ENCODE measurements at places on chromosomes 13 and 19.
A peak's percentile ranks its signal among the peaks of the same experiment; 100 is the strongest.

DNA sequence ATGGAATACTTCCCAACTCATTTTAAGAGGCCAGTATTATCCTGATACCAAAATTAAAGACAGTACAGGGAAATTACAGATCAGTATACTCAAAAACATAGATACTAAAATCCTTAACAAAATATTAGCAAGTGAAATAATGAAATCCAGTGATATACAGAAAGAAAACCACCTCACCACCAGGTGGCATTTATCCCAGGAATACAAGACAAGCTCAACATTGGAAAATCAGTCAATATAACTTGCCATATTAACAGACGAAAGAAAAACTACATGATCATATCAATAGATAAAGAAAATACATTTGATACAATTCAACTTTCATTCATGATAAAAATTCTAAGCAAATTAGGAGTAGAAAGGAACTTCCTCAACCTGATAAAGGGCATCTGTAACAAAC, 6.7 kb upstream of the GNA15 start:
- no peak for DNase-seq

DNA sequence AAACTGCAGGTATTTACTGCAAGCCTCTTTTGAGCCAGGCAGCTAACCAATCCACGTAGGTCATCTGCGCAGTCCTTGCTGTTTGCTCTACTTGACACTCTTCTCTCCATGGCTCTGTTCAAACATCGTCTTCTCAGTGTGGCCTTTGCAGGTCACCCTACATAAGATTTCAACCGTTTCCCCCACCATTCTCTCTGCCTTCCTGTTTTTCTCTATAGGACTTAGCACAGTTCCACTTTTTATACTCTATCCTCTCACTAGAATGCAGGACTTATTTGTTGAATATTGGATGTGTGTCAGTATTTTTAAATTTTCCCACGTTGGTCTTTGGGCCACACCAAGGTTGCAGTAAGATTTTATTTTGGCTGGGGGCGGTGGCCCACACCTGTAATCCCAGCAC, 1.7 kb upstream of the FBXW9 start:
- no peak for DNase-seq

- no peak for DNase-seq
Observed at GRCh38 chr13:78958006-78958405, 299.1 kb upstream of the OBI1 start.

DNA sequence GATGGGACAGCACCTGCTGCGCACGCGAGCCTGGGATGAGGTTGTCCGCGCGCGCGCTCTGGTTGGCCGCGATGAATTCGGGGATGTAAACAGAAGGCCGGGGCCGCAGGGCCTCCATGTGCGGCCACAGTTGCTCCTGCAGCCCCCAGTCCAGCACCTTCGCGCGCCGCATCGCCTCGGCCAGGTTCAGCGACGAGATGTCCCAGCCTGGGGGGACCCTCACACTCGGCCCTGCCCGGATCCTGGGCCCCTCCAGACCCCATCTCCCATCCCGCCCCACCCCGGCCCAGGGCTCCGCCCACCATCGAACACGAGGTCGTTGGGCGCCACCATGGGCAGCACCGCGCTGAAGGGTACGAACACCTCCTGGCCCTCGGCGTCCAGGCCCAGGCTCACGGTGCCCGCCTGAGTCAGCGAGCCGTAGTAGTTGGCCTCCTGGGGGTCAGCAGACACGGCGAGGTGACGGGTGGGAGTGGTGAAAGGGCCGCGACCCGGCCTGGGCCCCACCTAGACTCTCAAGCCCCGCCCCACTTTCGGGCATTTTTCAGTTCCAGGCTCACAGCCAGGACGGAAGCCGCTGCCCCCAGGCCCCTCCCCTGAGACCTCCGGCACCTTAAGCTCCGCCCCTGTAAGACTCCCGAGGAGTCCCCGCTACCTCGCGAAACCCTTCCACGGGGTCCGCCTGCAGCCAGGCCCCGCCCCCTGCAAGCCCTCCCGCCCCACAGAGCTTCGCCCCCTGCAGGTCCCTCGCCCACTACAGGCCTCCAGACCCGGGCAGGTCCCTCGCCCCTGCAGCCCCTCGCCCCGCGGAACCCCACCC, 1.1 kb downstream of the ISYNA1 start:
- DNase-seq: peak; percentile 58

- no peak for DNase-seq
Observed at GRCh38 chr13:106521095-106521799, 14.2 kb downstream of the EFNB2 start.

DNA sequence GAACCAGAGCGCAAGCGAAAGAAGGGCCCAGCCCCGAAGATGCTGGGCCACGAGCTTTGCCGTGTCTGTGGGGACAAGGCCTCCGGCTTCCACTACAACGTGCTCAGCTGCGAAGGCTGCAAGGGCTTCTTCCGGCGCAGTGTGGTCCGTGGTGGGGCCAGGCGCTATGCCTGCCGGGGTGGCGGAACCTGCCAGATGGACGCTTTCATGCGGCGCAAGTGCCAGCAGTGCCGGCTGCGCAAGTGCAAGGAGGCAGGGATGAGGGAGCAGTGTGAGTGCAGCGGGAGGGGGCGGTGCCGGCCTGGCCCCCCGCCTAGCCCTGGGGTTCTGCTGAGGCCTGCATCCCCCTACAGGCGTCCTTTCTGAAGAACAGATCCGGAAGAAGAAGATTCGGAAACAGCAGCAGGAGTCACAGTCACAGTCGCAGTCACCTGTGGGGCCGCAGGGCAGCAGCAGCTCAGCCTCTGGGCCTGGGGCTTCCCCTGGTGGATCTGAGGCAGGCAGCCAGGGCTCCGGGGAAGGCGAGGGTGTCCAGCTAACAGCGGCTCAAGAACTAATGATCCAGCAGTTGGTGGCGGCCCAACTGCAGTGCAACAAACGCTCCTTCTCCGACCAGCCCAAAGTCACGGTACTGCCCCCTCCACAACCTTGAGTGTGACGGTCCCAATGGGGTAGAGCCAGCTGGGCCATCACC, 2.1 kb downstream of the NR1H2 start:
- no peak for DNase-seq

GRCh38 chr13:99861771-99862170, 109.8 kb downstream of the ZIC5 start:
- no peak for DNase-seq

DNA sequence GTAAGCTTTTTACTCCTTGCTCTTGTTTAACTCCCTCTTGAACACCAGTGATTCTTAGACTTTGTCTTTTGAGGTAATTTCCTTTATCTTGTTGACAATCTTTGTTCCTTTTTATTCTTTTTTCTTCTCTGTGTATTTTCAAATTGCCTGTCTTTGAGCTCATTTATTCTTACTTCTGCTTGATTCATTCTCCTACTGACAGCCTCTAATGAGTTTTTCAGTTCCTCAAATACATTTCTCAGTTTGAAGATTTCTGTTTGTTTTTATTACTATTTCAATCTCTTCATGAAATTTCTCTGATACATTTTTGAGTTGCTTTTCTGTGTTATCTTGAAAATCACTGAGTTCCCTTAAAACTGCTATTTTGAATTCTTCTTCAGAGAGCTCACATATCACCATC, 154.1 kb downstream of the ATP8A2 start:
- DNase-seq: no peak

DNA sequence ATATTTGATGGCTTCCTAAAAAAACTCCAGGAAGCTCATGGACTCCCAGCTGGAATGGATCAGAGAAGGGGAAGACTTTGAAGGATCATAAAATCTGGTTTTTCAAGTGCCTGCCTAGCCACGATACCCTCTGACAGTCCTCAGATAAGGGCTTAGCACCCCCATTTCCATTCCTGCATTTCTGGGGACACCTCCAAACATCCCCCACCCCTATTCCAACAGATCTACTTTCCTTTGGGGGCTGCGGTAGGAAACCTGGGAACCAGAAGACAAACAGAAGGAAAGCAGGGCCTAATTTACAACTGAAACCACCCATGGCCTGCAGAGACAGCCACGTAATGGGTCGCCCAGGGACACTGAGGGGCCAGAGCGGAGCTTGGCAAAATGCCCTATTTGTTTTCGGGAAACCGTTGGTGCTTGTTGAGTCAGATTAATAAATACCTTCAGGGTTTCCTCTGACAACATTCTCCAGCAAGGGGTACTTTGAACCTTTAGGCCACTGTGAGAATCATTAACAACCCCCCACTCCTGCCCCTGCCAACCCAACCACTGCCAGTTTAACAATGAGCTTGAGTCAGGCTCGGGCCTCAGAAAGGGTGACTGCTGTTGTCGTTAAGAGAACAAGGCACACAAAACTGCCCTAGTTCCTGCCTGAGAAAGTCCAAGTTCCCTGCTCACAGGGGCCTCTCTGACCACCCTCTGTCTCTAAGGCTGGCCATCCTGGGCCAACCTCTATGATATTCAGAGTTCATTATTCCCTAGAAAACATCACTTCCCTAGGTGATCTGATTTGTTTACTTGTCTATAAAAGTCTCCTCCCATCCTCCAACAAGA, 23.5 kb downstream of the RHPN2 start:
- no peak for DNase-seq

DNA sequence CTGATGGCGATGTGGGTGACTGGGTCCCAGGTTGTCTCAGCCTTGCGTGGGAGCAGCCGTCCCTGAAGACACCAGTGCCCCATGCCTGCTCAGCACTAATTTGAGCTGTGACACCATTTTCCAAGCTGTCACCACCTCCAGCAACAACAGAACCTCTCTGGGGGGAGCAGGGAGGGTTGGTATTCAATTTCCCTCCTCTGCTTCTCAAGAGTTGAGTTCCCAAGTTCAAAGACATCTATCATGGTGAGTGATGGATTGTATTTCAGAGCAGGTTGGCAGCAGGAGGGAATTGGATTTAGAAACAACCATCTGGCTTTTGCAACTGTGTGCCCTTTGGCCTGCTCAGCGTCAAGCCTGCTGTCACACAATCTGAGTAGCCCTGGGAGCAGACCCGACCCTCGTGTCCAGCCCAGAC, 46.9 kb upstream of the UQCRFS1 start:
- DNase-seq: no peak

DNA sequence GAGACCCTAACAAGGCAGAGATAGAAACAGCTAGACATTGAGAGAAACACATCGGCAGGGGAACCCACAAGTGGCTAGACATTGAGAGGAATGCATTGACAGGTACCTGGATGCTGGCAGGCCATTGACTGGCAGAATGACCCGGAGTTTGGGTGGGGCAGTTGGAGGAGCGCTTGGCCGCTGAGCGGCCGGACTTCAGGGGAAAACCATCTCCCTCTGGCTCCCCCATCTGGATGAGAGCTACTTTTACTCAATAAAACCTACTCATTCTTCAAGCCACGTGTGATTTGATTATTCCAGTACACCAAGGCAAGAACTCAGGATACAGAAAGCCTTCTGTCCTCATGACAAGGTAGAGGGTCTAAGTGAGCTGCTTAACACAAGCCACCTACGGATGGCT, 473.4 kb downstream of the SLITRK5 start:
- no peak for DNase-seq

- DNase-seq: no peak
Observed at GRCh38 chr13:34310539-34310938, 492.6 kb downstream of the RFC3 start.

DNA sequence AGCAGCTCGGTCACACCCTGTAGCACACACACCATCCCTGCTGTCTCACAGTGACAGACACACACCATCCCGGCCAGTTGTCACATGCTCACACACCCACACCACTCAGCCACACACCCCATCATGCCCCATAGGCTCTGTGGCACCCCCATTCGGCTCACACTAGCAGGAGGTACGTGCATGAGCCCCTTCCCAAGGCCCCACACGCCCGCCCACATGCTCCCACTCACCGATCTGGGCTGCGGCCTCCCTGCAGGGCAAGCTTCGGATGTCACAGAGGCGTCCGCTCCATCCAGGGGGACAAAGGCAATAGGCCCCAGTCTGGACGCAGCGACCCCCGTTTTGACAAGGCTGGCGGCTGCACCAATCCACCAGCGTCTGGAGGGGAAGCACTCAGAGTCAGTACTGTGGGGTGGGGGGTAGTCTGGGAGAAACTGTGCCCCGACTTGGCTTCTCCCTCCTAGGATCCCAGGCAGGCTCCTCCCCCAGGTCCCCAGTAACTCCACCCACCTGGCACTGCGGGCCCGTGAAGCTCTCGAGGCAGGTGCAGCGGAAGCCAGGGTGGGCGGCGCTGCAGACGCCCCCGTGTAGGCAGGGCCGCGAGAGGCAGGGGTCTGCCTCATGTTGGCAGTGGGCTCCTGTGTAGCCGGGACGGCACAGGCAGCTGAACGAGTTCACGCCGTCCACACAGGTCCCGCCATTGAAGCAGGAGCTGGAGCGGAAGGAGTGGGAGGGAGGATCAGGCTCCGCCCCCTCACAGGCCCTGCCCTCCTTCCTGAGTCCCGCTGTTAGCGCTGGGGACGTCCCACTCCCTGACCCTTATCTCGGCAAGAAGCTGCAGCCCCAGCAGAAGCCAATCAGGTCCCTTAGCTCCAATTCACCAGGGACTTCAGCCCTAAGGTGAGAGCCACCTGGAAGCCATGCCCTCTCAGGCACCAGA, 20.1 kb downstream of the NOTCH3 start:
- no peak for DNase-seq

- DNase-seq: no peak
Observed at GRCh38 chr13:21149568-21149967, 26.8 kb downstream of the SKA3 start.

DNA sequence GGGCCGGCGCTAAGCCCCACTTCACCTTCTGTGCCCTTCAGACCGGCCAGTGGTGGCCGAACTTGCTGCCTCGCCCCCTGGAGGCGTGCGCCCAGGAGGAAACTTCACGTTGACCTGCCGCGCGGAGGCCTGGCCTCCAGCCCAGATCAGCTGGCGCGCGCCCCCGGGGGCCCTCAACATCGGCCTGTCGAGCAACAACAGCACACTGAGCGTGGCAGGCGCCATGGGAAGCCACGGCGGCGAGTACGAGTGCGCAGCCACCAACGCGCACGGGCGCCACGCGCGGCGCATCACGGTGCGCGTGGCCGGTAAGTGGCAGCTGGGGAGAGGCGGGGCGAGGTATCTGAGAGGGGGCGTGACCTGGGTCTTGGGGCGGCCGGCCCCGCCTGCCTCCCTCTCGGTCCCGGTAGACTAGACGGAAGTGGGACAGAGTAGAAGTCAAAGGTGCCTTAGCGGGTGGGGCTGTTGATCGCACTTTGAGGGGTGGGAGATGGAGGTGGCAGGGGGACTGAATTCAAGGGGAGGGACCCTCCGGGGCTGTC, 5.6 kb downstream of the ICAM5 start:
- peak; percentile 40 for DNase-seq

DNA sequence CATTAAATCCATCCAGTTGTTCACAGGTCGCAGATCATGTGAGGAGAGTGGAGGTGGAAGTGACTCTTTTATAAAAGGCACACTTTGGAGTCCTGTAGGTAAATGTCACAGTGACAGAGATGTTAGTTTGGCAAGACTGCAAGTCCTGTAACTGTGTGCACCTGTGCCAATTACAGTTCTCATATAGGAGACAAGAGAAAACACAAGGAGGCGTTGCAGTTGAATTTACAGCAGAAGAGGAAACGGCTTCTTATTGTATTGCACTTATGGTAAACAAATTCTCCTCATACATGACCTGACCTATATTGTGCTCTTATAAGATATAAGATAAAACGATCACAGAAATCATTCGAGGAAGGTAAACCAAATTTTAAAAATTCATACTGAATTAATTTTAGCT, 732.8 kb upstream of the SLC10A2 start:
- no peak for DNase-seq

- DNase-seq: no peak
Observed at GRCh38 chr19:11382898-11383705, 1.0 kb downstream of the EPOR start.

- DNase-seq: no peak
Observed at GRCh38 chr13:32515246-32515645, 23.3 kb downstream of the N4BP2L2 start.

Measured in stimulated activated CD8-positive, alpha-beta memory T cell treated with anti-CD3 and anti-CD28 coated beads, Interleukin-7, amount 100 ng/mL, for 1 hour (primary cell).